Breast epithelium (tissue), 4 donors: ENCODE measurements at places on chromosomes 11 and 22. TPM values are rescaled to one million over a fixed set of nuclear protein-coding genes. Genes with fewer than 3 reads are reported as not detected.
A peak's percentile ranks its signal among the peaks of the same experiment; 100 is the strongest.

GGTLC2 gene
- not detected for total RNA-seq

PANX3 gene
- total RNA-seq, result not detected

TRPM5 gene
- total RNA-seq, result not detected

FAM227A gene
- 0.16 TPM for total RNA-seq

TRIM29 gene
- 10.6 TPM for total RNA-seq

GRCh38 chr11:61273178-61274078 lies 21.7 kb downstream of the VWCE start:
- no peak overlapping the region for H3K27ac ChIP-seq
- no peaks in the 10 kb centered on the region for H3K36me3 ChIP-seq
- H3K27me3 ChIP-seq, result no peaks in the 10 kb centered on the region
- no peaks in the 10 kb centered on the region for H3K4me1 ChIP-seq

- no peaks in the 10 kb centered on the region for H3K36me3 ChIP-seq
- no peaks in the 10 kb centered on the region for H3K27me3 ChIP-seq
- H3K4me3 ChIP-seq, result no peak overlapping the region
- H3K27ac ChIP-seq, result no peak overlapping the region
- DNase-seq, result no peak
These were observed 3.7 kb upstream of the RELT start for GRCh38 chr11:73372375-73372993.

DNA sequence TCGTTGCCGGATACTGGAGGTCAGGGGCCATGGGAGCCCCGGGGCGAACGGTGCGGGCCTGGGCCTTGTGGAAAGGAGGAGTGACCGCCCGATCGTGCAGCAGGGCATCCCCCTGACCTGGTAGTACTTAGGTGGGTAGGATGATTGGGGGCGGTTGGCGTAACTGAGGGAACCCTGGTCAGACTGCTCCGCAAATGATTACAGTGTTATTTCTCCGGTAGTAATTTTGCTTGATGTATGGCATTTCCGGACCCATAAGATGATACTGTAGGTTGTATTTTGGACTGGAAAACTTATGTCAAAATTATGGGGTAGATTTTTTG lies 762 bp downstream of the MTMR3 start:
- DNase-seq, result no peak
- peaks cover 8% of the 10 kb centered on the region for H3K4me1 ChIP-seq
- H3K4me3 ChIP-seq, result peak overlapping the region; percentile 95
- H3K36me3 ChIP-seq, result no peaks in the 10 kb centered on the region

- H3K4me1 ChIP-seq, result no peaks in the 10 kb centered on the region
- H3K27ac ChIP-seq, result no peak overlapping the region
- H3K36me3 ChIP-seq, result no peaks in the 10 kb centered on the region
- H3K4me3 ChIP-seq, result no peak overlapping the region
- no peaks in the 10 kb centered on the region for H3K27me3 ChIP-seq
- no peak for DNase-seq
These were observed 48.5 kb upstream of the A4GALT start for GRCh38 chr22:42769238-42769573.

- no peaks in the 10 kb centered on the region for H3K36me3 ChIP-seq
- no peak overlapping the region for H3K27ac ChIP-seq
- no peak for DNase-seq
- H3K4me3 ChIP-seq, result no peak overlapping the region
- no peaks in the 10 kb centered on the region for H3K27me3 ChIP-seq
These were observed 945.7 kb downstream of the DLG2 start for GRCh38 chr11:84681456-84681855.

DNA sequence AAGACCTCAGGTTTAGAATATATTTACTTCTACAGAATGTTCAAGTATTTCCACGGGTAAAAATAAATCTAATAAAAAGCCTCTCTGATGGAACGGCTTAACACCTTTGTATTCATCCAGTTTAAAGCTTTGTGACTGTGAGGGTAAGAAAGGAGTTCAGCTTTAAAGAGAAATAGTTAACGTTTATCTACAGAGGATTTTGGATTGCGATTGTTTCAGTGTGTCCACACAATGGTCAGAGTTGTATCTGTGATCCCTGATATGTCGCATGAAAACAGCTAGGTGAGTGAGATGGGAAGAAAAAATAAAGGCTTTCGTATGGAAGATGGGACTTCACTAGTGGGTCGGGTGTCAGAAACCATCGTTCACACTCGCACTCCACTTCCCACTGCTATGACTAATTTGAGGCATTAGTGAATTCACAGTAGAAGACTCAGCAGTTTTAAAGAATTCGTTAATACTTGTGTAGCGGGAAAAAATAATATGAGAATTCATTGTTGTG lies 1.6 kb downstream of the APLP2 start:
- peak overlapping the region; percentile 82 for H3K4me3 ChIP-seq
- peak overlapping the region; percentile 94 for H3K27ac ChIP-seq
- H3K27me3 ChIP-seq, result no peaks in the 10 kb centered on the region
- H3K36me3 ChIP-seq, result no peaks in the 10 kb centered on the region

- no peak overlapping the region for H3K27ac ChIP-seq
- no peaks in the 10 kb centered on the region for H3K4me1 ChIP-seq
- no peak for DNase-seq
- no peaks in the 10 kb centered on the region for H3K36me3 ChIP-seq
- H3K4me3 ChIP-seq, result no peak overlapping the region
These were observed 163.8 kb downstream of the GUCY1A2 start for GRCh38 chr11:106854429-106854828.

- no peaks in the 10 kb centered on the region for H3K27me3 ChIP-seq
- no peak overlapping the region for H3K4me3 ChIP-seq
- H3K36me3 ChIP-seq, result peaks cover 3% of the 10 kb centered on the region
- H3K27ac ChIP-seq, result no peak overlapping the region
These were observed 37.1 kb downstream of the APOL5 start for GRCh38 chr22:35754761-35755160.

DNA sequence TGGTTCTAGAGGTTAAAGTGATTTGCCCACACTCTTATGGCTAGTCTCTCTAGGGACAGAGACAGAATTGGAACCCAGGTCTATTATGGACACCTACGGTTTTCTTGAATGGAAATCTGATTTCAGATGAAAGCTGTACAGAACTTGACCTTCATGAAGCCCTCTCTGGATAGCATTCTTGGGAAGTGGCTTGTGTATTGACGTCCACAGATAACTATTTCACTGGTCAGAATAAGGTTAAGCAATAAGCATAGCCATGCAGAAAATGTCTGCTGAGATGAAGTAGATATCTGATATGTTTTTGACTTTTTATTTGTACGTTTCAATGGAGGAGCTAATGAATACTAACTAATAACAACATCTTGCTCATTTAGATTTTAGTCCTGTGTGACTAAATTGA lies 1.1 kb downstream of the TLCD5 start:
- no peak overlapping the region for H3K4me3 ChIP-seq
- H3K27ac ChIP-seq, result peak overlapping the region; percentile 96
- no peaks in the 10 kb centered on the region for H3K36me3 ChIP-seq
- H3K4me1 ChIP-seq, result no peaks in the 10 kb centered on the region
- DNase-seq, result no peak
- H3K27me3 ChIP-seq, result no peaks in the 10 kb centered on the region

GRCh38 chr11:101278286-101278685 lies 148.7 kb upstream of the PGR start:
- H3K36me3 ChIP-seq, result no peaks in the 10 kb centered on the region
- no peak overlapping the region for H3K4me3 ChIP-seq
- H3K27ac ChIP-seq, result no peak overlapping the region
- no peaks in the 10 kb centered on the region for H3K27me3 ChIP-seq
- no peaks in the 10 kb centered on the region for H3K4me1 ChIP-seq
- DNase-seq, result no peak

DNA sequence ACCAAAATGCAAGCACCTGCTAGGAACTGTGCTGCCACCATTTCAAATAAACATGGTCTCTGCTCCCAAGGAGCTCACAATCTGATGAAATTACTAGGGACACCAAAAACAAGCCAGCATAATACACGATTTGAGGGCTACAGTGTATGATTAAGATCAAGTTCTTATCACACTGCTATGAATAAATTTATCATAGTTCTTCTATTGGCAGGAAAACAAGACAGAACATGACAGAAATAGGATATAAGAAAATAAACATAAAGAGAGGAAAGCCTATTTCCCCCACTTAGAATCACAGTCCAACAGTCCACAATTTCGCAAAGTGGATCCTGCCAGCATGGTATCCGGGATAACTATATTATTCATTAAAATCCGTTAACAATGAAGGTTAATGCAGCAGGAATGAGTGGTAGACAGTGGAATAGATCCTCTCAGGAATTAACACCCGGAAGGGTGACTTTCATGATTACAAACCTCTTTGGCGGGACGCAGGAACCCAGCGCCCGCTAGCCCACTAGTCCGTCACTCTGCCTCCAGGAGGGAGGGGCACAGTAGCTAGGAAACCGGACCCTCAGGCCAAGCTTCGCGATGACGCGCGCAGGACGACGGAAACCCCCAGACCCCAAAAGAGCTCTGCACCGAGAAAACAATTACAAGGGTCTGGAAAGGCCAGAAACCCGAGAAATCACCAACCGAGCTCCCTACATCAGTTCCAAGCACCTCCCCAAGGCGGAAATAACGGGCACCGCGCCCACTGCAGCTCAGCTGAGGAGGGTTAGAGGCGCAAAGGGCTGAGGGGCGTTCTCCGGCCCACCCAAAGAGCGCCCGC lies 607 bp downstream of the CCDC82 start:
- H3K27me3 ChIP-seq, result no peaks in the 10 kb centered on the region
- peak overlapping the region; percentile 86 for H3K4me3 ChIP-seq
- peak overlapping the region; percentile 92 for H3K27ac ChIP-seq
- H3K36me3 ChIP-seq, result no peaks in the 10 kb centered on the region

DNA sequence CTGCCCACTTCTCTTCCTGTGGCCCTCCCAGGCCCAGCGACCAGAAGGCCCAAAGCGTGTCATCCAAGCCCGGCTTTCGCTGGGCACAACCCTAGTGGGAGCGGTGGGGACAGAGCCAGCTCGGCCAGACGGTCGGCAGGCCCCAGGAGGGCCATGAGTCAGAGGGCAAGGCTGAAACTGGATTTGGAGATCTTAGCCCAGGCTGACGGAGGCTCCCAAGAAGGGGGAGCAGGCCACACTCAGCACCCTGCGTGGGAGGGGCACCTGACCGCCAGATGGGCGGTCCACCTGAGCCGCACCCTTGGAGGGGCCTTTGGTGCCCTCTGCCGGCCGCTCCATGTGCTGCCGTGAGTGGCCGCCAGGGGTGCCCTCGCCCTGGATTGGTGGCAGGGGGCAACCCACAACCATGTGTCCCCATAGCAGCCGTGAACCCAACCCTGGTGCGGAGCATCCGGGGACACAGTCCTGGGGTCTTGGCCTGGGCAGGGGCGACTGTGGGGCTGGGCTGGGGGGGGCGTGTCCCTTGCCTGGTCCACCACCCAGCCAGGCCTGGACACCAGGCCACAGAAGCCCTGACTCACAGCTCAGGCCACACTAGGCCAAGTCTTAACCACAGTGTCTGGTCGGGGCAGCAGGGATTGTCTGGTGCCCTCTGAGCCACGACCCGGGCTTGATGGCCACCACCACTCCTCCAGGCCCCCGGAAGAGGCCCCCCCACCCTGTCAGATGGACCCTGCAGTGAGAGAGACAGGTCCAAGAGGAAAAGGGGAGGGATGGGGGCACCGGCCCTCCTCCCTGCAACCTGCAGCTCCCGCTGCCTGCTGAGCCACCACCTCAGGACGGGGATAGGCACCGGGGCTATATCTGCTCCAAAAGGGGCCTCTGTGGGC lies 19.2 kb upstream of the TALDO1 start:
- no peaks in the 10 kb centered on the region for H3K27me3 ChIP-seq
- H3K36me3 ChIP-seq, result no peaks in the 10 kb centered on the region
- peak overlapping the region; percentile 87 for H3K27ac ChIP-seq
- peaks cover 5% of the 10 kb centered on the region for H3K4me1 ChIP-seq

- H3K4me1 ChIP-seq, result peaks cover 7% of the 10 kb centered on the region
- H3K27me3 ChIP-seq, result peaks cover 4% of the 10 kb centered on the region
- no peak overlapping the region for H3K4me3 ChIP-seq
- no peaks in the 10 kb centered on the region for H3K36me3 ChIP-seq
- no peak for DNase-seq
- H3K27ac ChIP-seq, result no peak overlapping the region
These were observed 3.4 kb downstream of the BSX start for GRCh38 chr11:122978299-122978620.

DNA sequence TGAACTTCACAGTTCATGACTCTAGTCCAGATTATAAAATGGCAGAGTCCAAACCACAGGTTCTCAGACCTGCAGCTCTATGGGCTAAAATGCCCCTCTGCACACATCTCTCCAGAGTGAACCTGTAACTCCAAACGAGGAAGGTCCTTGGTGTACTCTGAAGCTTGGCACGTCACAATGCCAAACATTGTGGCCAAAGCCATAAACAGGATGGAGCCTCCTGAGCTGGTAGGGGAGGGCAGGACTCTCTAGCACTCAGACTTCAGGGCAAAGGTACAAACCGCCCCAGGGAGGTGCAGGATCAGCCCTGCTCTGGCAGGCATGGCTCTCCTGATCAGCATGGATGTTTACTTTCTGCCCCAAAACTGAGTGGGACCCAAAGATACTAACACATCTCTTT lies 2.3 kb downstream of the SCUBE2 start:
- H3K27ac ChIP-seq, result peak overlapping the region; percentile 17
- no peaks in the 10 kb centered on the region for H3K27me3 ChIP-seq
- no peak overlapping the region for H3K4me3 ChIP-seq
- H3K36me3 ChIP-seq, result no peaks in the 10 kb centered on the region
- DNase-seq, result no peak
- H3K4me1 ChIP-seq, result no peaks in the 10 kb centered on the region

DNA sequence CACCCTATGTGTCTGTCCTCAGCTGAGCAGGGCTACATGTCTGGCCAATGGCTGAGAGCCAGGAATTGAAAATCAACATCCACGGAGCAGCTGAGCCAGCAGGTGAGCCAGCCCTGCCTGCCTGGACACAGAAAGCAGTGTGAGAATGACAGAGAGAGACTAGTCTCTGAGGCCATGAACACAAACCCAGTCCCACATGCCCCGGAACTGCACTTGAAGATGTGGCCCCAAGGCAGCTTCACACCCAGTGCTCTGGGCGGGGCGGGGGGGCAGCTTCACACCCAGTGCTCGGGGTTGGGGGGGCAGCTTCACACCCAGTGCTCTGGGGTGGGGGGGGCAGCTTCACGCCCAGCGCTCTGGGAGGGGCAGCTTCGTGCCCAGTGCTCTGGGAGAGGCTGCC lies 37.6 kb downstream of the TRMU start:
- no peak for DNase-seq
- H3K27me3 ChIP-seq, result no peaks in the 10 kb centered on the region
- H3K4me1 ChIP-seq, result no peaks in the 10 kb centered on the region
- no peak overlapping the region for H3K27ac ChIP-seq
- no peaks in the 10 kb centered on the region for H3K36me3 ChIP-seq

- H3K27me3 ChIP-seq, result no peaks in the 10 kb centered on the region
- no peaks in the 10 kb centered on the region for H3K36me3 ChIP-seq
- peaks cover 11% of the 10 kb centered on the region for H3K4me1 ChIP-seq
- H3K4me3 ChIP-seq, result no peak overlapping the region
- no peak for DNase-seq
- no peak overlapping the region for H3K27ac ChIP-seq
These were observed 11.0 kb downstream of the CRELD2 start for GRCh38 chr22:49929211-49929979.

GRCh38 chr11:2166091-2166851 lies 5.3 kb upstream of the INS start:
- no peaks in the 10 kb centered on the region for H3K4me1 ChIP-seq
- H3K4me3 ChIP-seq, result no peak overlapping the region
- no peak overlapping the region for H3K27ac ChIP-seq
- H3K27me3 ChIP-seq, result peaks cover 54% of the 10 kb centered on the region
- DNase-seq, result no peak
